ENCODE measurements at places on chromosomes 3 and 15.

GRCh38 chr3:140384876-140385275 lies 293.0 kb upstream of the TRIM42 start:
- DNase-seq = no peak

GRCh38 chr15:90883976-90884718 lies at the start of gene FES:
Gene FES (plus strand): TSS chr15:90884504. CDS start chr15:90885046, 542 bp downstream.
- no peak for DNase-seq

DNA sequence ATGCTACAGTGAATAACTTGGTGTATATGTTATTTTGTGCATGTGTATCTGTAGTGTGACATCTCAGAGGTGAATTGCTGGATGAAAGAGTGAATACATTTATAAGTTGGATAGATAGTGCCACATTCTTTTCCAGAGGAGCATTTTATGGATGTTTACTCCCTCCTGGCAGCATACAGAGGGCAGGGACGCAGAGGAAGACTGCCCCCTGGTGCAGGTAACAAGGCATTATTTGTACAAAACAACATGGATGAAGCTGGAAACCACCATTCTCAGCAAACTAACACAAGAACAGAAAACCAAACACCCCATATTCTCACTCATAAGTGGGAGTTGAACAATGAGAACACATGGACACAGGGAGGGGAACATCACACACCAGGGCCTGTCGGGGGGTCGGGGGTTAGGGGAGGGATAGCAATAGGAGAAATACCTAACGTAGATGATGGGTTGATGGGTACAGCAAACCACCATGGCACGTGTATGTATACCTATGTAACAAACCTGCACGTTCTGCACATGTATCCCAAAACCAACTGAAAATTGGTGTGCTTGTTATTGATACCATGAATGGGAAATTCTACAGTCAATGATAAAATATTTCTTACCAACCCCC lies 57.9 kb upstream of the CTXND1 start:
- no peak for DNase-seq

- no peak for DNase-seq
Observed at GRCh38 chr3:41369838-41370237, 170.5 kb downstream of the CTNNB1 start.

DNA sequence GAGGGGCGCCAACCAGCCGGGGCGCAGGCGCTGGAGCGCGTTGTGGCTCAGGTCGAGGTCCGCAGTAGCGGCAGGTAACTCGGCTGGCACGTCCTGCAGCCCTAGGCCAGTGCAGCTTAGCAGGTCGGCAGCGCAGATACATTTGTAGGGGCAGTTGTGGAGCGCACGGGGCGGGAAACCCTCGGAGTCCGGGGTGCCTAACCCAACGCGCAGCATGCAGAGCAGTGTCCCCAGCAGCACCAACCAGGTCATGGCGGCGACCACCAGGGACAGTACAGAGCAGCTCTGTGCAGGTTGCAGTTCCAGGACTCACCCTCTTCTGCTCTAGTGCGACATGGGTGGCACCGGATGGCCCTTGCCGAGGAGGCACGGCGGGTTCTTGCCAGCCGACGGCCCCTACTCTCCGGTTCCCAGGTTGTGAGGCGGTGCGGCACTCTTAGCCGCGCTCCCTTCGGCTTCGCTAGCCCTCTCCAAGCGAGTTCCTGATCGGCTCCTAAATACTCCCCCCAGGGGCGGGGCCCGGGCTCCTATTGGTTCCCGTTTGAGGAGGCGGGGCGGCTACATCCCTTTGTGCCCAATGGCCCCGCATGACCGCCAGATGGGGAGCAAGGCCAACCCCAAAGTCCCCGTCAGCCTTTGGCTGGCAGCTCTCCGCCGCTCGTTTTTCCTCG lies at the start of gene AMIGO3:
Gene AMIGO3 (minus strand): TSS at position 471 of the 671 bp plus-strand sequence. CDS start 219 bp downstream, at position 252.
- peak; percentile 95 for DNase-seq

- peak; percentile 37 for DNase-seq
Observed at GRCh38 chr3:128144512-128145187, 8.6 kb upstream of the EEFSEC start.

- DNase-seq = no peak
Observed at GRCh38 chr15:29724026-29724425, 98.2 kb downstream of the TJP1 start.

- DNase-seq = no peak
Observed at GRCh38 chr3:69695443-69695842, 43.8 kb upstream of the MITF start.

GRCh38 chr3:187367561-187368103 lies 553 bp upstream of the RTP4 start:
- no peak for DNase-seq

GRCh38 chr3:65048151-65048550 lies 360.4 kb upstream of the ADAMTS9 start:
- DNase-seq = no peak

DNA sequence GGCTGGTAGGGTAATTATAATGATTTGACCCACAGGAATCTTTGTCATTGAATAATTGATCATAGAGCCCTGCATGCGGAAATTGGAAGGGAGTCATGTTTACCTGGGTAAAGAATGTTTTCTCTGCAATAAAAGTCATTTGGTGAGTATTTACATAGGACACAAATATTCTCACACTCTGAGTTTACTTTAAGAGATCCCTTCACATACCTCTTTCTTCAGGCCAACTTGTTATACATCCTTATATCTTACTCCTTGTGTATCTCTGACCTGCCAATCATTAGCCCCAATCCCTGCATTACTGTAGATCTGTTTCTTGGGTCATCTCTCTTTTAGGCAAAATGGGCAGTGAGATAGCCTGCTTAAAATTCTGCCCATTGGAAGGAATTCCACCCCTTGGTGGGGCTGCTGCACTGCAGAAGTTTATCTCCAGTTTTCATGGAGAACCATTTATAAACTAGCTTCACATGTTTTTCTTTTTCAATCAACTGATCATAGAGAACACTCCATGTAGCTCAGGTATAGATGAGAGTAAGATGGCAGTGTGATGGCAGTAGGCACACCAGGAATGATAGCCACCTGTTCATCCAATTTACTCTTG lies 46.2 kb downstream of the ILDR1 start:
- no peak for DNase-seq

- DNase-seq = peak; percentile 57
Observed at GRCh38 chr3:32238453-32239306, at the start of gene CMTM8. Gene CMTM8 (plus strand): TSS chr3:32238680. CDS start chr3:32238973, 293 bp downstream.

DNA sequence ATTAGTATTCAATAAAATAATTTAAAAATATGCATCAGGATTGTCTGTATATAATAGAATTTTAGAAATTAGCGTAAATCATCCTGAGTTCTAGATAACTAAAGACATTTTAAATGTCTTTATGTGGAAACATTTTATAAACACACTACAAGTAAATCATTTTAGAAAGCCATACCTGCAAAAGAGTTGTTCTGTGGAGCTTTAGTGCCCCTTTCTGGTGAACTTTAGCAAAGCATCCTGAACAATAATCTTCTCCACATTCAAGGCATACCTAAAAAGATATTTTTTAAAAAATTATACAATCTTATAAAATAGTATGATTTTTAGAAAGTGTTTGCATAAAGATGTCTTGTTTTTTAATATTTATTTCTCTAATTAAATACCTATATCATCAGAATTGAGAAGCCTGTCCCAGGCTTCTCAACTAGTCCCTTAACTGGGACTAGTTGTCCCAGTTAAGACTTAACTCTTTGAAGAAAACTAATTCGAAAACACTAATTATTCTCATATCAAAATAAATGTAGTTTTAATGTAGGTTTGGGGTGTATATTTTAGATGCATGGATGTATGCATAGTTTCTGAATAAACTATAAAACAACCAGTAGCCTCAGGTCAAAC lies 29.7 kb downstream of the ZBBX start:
- no peak for DNase-seq

- DNase-seq = no peak
Observed at GRCh38 chr3:107206141-107206540, 171.1 kb upstream of the CCDC54 start.

- DNase-seq = peak; percentile 96
Observed at GRCh38 chr15:73697033-73697467, 12.9 kb downstream of the CD276 start.
